ENCODE measurements at places on chromosomes 6 and 20.

DNA sequence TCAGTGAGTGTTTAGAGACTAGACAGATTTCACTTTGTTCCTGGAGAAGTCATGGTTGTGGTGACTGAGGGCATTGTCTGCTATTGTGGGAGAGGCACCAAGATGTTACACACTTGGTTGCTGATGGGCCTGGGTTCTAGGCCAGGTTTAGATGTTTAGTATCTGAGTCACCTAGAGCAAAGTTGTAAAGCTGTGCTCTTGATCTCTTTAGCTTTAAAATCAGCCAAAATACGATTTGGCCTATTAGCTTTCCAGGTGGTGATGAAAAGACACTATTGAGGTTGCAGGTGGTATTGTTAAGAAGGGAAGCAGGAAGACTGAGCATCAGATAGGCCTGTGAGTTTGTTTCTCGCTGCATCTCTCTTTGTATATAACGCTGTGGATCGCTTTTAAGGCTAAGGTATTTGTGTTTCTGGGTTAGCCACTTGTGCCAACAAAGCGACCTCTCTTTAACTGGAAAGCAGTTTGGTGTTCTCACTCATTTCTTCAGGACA, 48.6 kb downstream of the FOXO3 start:
- DNase-seq = no peak

DNA sequence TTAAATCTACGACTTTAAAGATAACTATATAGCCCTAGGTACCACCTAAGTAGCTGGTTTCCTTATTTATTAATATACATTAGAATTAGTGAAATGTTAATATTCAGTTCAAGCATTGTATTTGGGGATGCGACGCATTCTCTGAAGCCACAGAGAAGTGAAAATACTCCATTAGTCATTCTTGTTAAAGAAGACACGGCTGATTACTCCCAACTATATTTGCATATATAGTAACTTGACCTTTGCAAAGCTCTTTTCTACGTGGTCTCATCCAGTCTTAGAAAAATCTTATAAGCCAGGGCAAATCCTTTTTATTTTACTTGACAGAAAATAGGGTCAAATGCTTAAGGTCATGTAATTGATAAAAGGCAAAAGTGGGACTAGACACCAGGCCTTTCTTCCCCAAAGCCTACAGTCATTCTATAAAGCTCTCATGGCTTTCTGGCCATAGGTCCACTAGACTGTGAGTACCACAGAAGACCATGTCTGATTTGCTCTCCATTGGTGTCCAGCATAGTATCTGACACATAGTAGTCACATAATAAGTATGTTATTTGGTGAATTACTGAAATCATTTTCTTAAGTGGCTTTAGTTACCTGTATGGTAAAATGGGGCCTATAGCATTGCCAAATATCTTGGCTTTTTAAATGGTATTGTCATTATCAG, 11.3 kb downstream of the ZHX3 start:
- DNase-seq = no peak

DNA sequence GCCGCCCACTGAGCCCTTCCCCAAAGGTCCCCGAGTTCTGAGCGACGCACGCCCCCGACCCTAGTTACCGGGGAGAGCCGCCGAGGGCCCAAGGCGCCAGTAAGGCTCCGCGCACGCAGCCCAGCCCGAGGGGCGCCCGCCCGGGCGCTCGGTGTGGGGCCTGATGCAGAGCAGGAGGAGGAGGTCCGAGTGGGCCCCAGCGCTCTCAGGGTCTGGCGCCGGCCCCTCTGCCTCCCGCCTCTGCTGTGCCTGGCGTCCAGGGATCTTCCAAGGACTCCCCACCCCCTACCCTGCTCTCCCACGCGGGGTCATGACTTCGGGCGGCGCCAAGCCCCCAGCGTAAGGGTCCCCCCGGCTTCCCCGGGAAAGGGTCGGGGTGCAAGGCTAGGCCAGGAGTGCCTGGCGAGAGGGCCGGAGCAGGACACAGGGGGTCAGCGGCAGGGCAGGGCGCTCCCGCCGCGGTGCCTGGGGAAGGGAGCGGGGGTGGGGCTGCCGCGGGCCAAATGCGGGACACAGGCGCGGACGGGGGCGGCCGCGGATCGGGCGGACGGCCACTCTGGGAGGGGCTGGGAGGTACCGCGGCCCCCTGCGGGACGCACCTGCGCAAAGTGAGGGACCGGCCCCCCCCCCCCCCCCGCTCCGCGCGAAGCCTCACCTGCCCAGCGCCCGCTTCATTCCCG, 637 bp downstream of the ABHD12 start:
- no peak for DNase-seq

- DNase-seq = no peak
These were observed 123.6 kb downstream of the LCA5 start for GRCh38 chr6:79413562-79414002.

GRCh38 chr6:15526212-15526701, 136.6 kb downstream of the DTNBP1 start:
- DNase-seq = no peak

DNA sequence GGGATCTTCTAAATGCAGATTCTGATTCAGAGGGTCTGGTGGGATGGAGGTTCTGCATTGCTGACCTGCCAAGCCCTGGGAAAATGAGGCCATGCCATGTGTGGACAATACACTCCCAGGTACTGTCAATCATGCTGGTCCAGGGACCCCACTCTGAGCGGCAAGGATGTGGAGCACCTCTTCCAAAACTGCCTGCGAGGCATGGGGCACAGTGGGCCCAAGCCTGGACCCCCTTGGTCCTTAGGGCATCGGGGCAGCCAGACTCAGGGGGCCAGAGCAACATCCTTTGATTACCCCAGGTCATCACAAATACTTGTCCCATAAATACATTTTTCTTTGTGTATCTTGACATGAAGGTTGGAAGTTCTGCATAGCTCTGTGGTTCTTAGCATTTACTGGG, 76.8 kb upstream of the NXT1 start:
- DNase-seq = no peak

GRCh38 chr20:58482416-58482815, 32.8 kb downstream of the APCDD1L start:
- no peak for DNase-seq

DNA sequence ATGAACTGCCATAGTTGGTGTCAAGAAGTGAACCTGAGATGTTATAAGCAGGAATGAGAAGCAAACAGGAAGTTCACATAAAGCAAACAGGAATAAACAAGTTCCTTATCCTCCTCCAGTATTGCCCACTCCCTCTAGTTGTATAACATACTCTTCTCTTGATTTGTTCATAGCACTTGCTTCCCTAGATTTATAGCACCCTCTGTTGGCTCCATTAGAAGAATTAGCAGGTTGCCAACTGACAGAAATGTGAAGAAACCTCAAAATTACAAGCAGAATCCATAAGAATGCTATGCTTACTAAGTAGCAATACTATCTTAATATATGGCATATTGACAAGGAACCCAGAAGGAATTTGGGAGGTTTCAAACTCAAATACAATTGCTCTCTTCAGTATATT, 195.4 kb downstream of the TBX18 start:
- no peak for DNase-seq
